Heart right ventricle (tissue), 16 donors: ENCODE measurements at places on chromosomes 4 and X. TPM values are rescaled to one million over a fixed set of nuclear protein-coding genes. Genes with fewer than 3 reads are reported as not detected.

The AMBN gene
- not detected for total RNA-seq

The GAGE12F gene
- not detected for total RNA-seq

The NAT8L gene
- total RNA-seq: 0.90 TPM

The CT45A2 gene
- not detected for total RNA-seq

DNA sequence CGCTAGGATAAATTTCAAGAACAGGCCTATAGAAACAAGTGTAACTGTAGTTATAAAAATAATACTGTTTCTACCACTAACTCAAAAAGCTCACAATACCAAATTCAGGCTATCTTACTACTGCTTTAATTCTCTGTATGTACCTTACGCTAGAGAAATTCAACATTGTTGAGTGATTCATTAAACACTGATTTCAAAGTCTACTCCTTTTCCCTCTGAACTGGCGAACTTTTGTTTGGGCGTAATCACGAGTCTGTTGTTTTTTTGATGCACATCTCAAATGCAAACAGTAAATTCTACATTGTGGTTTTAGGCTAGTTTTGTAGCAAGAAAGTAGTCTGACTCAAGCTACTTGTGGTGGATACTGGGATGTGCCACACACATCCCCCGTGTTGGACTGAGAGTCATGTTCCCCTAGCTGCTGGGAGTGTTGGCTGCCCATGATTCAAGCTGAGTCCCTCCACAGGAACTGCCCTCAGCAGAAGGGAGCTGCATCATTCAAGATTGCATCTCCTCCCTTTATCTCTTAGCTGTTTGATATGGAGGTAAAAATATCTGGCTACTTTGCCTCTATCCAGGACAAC, 406.1 kb downstream of the RAPGEF2 start:
- DNase-seq: no peak

DNA sequence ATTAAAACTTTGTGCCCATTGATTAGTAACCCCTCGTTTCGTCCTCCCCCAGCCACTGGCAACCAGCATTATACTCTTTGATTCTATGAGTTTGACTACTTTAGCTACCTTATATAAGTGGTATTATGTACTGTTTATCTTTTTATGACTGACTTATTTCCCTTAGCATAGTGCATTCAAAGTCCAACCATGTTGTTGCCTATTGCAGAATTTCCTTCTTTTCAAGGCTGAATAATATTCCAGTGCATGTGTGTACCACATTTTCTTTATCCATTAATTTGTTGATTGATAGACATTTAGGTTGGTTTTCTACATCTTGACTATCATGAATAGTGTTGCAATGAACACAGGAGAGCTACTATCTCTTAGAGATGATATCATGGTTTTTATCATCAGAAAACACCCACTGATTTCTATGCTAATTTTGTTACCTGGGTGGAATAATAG, 3.2 kb downstream of the ALB start:
- no peak for DNase-seq

DNA sequence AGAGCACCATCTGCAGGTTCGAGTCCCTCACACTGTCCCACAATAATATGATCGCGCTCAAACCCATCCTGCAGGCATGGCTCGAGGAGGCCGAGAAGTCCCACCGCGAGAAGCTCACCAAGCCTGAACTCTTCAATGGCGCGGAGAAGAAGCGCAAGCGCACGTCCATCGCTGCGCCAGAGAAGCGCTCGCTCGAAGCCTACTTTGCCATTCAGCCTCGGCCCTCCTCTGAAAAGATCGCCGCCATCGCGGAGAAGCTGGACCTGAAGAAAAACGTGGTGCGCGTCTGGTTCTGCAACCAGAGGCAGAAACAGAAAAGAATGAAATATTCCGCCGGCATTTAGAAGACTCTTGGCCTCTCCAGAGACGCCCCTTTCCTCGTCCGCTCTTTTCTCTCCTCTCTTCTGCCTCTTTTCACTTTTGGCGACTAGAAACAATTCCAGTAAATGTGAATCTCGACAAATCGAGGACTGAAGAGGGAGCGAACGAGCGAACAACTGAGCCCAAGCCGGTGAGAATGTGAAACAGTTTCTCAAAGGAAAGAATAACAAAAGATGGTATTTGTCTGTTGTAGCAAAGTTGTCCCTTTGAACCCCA, 1.9 kb downstream of the POU4F2 start:
- DNase-seq: no peak

DNA sequence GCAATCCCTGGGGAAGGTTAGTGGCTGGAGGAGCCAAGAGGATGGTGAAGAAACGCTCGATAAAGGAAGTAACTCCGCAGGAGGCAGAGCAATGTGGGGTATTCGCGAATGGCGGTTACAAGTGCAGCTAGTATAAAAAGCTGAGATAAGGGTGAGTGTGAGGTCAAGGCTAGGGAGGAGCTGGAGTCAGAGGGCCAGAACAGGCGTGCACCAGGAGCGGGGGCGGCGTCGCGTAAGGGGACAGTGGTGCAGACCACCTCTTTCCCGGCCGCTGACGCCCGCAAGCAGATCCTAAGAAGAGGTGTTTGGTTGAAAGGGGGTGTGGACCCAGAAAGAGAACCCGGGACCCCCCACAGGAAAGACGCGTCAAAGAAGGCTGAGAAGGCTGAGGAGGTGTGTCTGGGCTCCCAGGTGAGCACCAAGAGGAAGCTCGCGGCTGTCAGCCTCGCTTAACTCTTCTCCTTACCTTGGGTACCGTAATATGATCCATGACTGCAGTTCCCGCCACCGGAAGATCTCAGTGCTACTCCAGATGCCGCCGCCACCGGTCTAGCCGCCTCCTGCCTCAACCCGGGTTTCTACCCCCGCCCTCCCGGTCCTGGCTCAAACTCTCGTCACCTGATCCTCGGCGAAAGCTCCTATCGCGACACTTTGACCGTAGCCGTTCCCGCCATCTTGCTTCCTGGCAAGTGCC, at the start of gene MTMR8:
TSS of gene MTMR8 (minus strand) at position 579 of the 694 bp plus-strand sequence. CDS start at position 490, 89 bp downstream.
- peak; percentile 59 for DNase-seq

DNA sequence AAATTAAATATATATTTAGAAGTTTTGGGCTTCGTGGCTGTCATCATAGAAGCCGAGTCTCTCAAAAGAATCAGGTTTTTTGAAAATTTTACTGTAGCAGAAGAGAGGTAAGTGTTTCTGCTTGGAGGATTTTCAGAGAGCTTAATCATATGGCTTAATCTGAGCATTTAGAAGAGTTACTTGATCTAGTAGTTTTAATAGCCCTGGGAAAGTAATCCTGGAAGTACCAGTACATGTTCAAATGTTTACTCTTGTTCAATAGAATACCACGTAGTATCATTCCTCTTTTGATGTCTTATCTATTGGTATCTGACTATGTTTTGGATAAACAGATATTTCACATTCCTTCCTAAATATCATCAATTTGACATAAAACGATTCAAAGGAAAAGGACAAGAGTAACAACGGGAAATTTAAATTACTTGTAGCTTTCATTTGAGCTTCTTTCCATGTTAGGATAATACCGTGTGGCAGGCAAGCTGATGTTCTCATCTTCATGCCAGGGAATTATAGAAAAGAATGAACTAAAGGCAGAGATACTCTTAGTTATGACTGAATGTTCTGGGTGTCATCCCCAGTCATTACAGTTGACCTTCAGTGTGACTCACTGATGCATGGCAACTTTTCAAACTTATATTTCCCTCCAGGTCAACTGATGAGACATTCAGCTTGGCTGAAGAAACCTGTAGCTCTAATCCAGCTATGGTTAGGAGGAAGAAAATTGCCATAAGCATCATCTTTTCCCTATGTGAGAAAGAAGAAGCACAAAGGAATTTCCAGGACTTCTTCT, 89.8 kb downstream of the FNIP2 start:
- DNase-seq: no peak
